ENCODE measurements at places on chromosomes 7 and 10.

GRCh38 chr7:72230281-72230680 lies 181.9 kb downstream of the CALN1 start:
- no peak for DNase-seq

- DNase-seq = no peak
These were observed 179.6 kb downstream of the ZMYND11 start for GRCh38 chr10:314871-315270.

GRCh38 chr7:92634924-92635519 lies 44.8 kb upstream of the FAM133B start:
- no peak for DNase-seq

DNA sequence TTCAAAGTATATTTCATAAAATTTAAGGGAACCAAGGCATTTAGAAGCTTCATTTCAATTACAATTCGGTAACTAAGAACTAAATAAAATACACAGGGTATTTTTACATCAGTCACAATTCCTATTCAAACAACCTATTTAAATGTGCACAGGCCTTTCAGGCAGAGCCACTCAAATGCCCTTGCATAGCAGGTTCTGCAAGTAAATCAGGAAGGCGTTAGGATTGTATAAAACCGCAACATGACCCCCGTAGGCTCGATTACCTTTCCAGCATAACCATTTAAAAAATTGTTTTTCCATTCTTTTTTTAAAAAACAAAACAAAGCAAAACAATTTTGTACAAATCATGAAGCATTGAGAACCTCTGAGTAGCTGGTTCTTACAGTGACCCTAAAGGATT lies 289.9 kb upstream of the SP8 start:
- no peak for DNase-seq

- DNase-seq = no peak
These were observed 38.0 kb downstream of the FOXI2 start for GRCh38 chr10:127774766-127775559.

GRCh38 chr7:90209776-90210175 lies 1.8 kb upstream of the STEAP2 start:
- no peak for DNase-seq

- DNase-seq = no peak
These were observed 226.9 kb downstream of the WDR11 start for GRCh38 chr10:121078036-121078435.

DNA sequence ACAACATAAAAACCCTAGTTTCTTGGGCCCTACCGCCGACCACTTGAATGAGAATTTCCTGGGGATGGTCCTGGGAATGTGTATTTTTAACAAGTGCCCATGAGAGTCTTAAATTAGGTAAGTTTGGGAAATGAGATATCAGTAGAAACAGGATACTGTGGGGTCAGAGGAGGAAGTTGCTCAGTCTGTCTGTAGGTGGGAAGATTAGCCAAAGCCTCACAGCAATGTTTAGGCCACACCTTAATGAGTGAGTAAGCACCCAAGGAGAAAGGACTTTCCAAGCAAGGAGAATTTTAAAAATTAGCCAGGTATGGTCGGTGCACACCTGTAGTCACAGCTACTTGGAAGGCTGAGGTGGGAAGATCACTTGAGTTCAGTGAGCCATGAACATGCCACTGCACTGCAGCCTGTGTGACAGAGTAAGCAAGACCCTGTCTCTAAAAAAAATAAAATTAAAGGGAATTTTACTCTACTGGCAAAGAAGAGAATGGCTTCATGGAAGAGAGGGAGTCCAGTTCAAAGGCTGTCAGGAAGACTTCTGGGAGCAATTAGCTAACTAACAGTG lies 31.9 kb downstream of the PAPSS2 start:
- DNase-seq = no peak

GRCh38 chr10:24202181-24202570 lies 6.8 kb upstream of the KIAA1217 start:
- no peak for DNase-seq

DNA sequence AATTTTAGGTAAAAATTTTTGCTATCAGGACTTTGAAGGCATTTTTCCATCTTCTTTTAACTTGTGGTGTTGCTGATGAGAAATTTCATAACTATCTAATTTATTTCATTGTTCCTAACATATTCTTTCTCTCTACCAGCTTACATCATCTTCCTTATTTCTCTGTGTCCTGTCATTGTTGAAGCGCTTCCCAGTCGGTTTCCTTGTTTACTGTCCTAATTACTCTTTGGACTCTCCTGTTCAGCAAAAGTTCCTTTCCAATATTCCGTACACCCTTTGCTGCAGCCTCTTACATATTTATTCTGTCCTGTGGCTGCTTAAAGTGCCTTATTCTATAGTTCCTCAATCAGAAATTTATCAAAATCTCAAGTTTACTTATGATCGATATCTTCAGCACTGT lies 609.0 kb upstream of the FZD8 start:
- DNase-seq = no peak

DNA sequence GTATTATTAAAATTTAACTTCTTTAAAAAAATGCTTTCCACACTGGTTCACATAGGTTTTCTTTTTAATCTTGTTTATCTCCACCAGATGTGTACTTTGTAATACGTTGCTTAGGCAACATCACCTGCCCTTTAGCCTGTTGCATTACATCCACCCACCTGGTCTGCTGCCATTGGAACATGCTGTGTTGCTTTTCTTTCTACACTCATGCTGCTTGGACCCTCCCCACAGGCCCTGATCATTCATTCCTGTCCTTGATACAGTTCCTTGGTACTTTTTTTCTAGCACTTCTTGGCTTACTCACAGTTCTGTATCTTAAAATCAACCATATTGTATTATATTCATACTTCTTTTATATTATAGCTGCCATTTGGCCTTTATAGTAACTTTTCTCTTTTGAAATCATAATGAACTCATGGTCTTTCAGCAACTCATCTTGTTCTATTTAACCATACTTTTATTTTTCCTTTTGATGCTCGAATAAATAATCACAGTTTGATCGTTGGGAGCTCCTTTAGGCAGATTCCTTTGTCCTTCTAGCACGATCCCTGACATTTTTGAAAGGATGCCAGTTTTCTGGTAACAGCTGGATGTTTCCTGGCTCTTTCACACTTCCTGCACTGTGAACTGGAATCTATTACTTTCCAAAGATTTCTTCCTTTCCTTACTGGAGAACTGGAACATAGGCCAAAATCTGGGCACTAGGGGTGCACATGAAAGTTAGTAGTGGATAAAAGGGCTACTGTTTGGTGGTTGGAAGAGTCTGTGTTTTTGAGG lies 125.1 kb downstream of the CDK14 start:
- no peak for DNase-seq
